GM06990 (cell line): ENCODE measurements at places on chromosomes 12 and 14.

DNA sequence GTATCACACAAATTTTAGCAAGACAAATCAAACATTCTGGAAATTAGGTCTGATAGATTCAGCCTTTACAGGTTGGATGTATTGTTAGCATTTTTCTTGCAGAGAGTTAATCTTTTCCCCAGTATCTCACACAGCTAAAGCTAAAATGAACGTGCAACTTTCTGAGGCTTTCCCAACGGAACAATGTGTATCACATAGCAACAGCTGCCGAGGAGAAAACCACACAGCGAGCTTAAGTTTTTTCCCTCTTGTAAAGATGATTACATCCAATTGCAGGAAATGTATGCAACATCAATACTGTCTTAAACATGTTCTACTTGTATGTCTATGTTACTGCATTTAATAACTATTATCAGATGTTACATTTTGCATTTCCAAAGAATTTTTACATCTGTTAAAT lies 182.2 kb downstream of the CCDC59 start:
- no peak for DNase-seq

- no peak for DNase-seq
These were observed 240.4 kb downstream of the SNAPC1 start for GRCh38 chr14:62002642-62003041.

DNA sequence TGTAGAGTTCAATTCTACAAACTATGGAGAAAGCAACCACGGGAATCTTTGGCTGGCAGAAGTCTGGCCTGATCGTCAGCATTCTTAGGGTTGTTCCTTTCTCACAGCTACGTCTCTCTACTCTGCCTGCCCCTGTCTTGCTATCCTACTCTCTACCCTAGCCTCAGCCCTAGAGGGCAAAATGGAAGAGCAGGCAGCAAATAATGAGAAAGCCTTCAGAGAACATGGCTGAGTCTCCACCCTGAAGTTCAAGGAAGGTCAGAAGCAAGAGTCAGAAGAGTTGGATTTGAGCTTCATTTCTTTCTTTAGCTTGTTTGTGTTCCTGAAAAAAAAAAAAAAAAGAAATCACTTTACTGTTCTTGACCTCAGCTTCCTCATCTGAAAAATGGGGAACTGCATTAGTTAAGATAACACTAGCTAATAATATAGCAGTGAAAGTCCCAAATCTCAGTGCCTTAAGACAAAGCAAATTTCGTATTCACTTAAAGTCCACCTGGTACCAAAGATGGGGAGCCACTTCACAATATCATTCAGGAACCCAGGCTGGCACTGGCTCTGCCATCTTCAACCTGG lies 50.2 kb upstream of the CCND2 start:
- DNase-seq, result no peak

DNA sequence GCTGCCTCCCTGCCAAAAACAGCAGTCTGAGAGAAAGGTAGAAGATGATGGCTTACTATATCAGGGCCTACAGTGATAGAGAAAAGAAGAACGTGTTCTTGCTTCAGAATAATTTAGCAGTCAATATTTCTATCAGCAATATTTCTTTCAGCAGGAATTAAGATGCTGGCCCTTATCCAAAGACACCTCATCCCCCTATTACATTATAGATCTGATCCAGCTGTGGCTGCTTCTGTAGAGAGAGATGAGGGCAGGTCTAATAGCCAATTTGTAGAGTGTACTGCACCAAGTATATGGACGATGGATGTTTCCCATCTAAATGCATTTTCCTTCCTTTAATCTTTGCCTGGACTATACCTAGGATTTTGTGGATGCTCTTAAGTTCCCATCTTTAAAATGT lies 451.7 kb downstream of the NPAS3 start:
- DNase-seq, result no peak

DNA sequence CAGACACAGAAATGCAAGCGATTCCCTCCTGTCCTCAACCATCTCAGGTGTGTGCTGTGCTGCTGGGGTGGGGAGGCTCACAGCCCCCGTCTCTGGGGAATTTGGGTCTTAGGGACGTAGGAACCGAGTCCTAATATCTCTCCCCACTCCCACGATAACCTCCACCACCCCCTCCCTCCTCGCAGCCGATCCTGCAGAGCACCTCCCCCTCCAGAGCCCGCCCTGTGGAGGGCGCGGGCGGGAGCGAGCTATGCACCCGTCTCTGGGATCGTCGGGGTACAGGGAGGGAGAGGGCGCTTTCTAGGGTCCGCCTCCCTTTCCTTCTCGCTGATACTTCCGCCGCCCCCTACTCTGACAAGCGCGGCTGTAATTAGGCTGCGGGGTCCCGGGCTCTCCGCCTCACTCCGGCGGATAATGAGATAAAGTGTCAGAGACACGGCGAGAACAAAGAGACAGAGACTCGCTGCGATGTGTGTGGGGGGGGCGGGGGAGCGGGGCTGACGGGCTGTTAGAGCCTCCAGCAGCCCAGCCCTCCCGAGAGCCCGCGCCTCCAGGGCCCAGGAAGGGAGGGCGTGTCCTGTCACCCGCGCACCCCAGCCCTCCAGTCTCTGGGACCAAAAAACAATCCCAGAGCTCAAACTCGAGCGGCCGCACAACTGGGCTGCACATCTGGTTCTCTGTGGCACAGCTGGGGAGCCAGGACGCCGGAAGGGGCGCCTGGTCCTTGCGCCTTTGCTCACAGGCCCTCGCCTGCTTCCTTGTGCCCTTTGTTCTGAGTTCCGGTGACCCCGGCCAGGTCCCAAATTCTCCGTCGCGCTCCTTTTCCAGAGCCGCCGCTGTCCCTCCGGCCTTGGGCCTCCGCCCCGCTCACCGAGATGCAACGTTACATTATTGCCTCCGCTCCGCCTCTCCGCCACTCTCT lies 8.7 kb downstream of the SHMT2 start:
- peak; percentile 51 for DNase-seq

- no peak for DNase-seq
These were observed 42.4 kb upstream of the BDKRB2 start for GRCh38 chr14:96162265-96162664.

DNA sequence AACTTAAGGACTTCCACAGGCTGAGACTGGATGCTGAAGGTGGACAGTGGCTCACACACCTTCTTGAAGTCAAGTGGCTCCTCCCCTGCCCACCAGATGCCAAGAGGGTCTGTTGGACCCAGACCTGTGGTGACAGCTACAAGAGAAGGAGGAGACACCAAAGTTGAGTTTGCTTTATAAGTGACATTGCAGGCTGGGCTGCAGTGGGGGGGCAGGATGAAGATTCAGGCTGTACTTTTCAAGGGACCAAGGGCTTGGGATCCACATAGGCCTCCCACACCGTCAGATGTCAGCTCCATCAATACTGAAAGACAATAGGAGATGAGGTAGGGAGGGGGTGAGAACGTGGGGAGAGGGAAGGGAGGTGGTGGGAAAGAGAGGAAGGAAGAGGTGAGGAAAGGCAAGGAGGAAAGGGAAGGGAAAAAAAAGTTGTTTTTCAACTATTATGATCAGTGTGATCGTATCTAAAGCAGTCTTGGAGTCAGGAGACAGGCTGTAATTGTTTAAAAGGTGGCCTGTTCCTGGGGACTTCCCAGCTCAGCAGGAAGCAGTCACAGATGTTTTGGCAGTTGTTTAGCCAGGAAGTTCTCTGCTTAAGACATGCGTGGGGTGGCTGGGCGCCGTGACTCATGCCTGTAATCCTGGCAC lies 84.1 kb upstream of the RESF1 start:
- DNase-seq, result peak; percentile 55

DNA sequence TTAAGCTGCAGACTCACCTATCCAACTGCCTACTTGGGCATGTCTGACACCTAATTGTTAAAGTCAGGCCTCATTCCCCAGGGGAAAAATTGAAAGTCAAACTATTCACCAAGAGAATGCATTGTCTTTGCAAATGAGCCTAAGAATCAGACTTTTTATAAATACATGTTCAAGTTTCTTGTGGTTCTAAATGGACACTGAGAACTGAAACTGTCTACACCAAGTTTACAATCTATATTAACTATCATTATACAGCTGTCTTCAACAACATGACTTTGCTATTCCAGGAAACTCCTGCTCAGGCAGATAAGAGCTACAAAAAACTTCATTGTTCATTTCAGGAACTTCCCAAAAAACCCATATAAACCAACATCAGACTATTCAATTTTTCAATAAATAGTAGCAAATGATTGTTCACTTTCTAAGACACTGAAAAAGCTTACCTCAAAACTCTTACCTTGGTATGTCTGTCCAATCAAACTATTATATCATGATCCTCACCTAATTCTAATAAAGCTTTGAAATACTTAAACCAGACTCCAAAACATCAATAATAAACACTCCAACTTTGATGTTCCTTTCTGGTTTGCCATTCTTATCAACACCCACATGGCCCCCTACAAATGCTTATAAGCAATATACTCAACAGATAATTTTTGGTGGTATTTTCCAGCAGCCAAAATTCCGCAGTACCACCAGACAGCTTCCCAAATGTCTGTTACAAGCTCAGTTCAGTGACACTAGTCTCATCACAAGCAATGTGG lies 24.2 kb downstream of the CDK17 start:
- peak; percentile 22 for DNase-seq

GRCh38 chr12:77916276-77916675 lies 85.6 kb downstream of the NAV3 start:
- no peak for DNase-seq

DNA sequence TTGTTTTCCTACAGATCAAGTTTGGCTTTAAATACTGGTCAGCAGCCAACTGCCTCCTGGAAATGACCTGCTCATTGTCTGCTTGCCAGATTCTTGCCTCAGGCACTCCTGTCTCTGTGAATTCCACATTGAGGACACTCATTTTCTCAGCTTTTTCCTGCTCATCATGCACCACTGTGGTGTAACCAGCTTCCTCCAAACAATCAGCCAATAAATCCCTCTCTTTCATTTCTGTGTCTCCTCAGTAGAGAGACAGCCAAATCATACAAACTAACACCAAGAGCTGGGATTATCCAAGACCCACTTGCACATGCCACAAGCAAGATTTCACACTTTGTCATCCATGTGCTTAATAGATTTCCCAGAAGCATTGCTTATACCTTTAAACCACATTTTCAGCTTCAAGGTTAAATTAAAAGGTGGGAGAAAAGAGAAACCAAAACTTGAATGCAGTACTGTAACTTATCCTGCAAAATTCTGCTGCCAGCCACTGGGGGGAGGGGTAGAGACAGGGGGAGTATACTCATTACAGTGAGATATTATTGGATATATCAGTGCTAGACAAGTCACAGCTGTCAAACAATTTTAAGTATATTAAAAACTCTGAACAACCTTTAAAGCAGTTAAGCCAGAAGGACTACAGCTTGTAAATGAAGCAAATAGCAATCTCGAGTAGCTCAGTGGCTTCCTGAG lies 105.0 kb downstream of the PPP2R5E start:
- no peak for DNase-seq

GRCh38 chr12:125029761-125030358 lies 35.4 kb upstream of the AACS start:
- no peak for DNase-seq

DNA sequence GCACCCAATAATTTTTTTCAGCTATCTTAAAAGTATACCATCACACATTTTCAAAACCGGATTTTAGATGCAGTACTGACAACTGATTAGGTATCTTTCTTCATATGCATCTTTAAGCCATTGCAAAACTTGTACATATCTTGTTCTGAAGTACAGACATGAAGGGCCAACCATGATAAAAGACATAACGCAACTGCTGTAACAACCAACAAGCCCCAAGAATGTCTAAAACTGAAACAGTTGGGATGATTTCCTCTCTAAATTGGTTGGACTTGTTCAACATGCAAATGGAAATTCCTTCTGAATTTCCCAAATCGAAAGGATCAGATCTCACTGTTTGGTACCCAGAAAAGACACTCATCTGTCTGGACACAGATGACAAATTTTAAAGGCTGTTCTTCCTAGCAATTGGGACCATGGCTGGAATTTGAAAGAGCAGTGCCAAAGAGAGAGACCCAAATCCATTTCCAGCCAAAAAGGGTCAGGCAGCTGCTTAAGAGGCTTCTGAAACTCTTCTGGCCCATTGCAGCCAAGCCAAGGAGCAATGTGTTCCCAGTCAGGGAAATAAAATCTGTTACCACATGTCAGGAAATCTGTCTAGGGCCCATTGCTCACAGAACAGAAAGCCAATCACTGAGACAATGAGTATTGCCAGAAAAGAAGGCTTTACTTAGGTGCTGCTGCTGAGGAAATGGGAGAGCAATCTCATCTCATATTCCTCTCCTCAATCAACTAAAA lies 1122.4 kb upstream of the USP15 start:
- no peak for DNase-seq

DNA sequence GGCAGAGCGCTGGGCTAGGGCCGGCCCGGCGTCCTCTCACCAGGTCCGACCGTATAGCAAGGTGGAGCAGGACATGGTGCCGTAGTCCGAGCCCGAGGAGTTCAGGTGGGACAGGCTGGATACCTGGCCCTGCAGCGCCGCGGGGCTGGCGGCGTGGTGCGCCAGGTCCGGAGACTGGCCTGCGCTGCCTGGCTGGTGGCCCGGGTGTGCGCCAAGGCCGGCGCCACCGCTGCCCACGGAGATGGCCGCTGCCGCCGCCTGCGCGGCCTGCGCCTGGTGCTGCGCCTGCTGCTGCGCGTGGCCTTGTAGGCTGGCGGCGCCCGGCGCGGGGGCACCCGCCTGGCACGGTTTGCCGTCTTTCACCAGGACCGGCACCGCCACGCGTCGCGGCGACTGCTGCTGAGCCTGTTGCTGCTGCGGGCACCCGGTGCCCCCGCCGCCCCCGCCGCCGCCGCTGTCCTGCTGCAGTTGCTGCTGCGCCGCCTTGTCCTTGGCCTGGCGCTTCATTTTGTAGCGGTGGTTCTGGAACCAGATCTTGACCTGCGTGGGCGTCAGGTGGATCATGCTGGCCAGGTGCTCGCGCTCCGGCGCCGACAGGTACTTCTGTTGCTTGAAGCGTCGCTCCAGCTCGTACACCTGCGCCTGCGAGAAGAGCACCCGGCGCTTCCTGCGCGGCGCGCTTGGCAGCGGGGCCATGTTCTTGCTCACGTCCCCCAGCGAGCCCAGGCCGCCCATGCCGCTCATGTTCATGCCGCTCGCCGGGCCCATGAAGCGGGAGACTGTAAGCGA lies 2.6 kb downstream of the NKX2-1 start:
- no peak for DNase-seq

GRCh38 chr14:37232907-37233481 lies 35.3 kb downstream of the MIPOL1 start:
- DNase-seq, result no peak

GRCh38 chr14:39868251-39868650 lies 436.0 kb upstream of the FBXO33 start:
- no peak for DNase-seq

- no peak for DNase-seq
These were observed 66.5 kb downstream of the SLC25A47 start for GRCh38 chr14:100389497-100390104.

DNA sequence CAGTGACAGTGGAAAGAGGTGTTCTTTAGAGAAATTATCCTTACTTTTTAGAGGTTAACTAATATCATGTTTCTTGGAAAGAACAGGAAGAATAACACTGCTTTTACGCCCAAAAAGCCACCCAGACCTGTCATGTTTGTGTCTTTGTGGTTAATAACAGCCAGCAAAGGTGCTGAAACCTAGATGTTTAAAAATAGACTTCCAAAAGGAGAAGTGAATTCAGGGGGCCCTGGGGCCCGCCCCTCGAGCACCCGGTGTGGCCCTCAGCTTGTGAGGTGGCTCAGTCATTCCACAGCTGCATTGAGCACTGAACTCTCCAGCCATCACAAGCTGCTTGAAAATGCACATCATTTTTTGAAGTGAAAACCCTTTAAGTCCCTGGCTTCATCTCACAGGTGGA lies 20.8 kb upstream of the AMN start:
- DNase-seq, result peak; percentile 93

- DNase-seq, result no peak
These were observed 775.7 kb downstream of the SLC6A15 start for GRCh38 chr12:84136862-84137367.

GRCh38 chr14:77023001-77023996 lies 5.2 kb downstream of the IRF2BPL start:
- no peak for DNase-seq
